SIG-M5 (cell line): ENCODE measurements at places on chromosomes 1 and 21.

GRCh38 chr1:181390410-181391077, 92.8 kb upstream of the CACNA1E start:
- DNase-seq, result no peak

DNA sequence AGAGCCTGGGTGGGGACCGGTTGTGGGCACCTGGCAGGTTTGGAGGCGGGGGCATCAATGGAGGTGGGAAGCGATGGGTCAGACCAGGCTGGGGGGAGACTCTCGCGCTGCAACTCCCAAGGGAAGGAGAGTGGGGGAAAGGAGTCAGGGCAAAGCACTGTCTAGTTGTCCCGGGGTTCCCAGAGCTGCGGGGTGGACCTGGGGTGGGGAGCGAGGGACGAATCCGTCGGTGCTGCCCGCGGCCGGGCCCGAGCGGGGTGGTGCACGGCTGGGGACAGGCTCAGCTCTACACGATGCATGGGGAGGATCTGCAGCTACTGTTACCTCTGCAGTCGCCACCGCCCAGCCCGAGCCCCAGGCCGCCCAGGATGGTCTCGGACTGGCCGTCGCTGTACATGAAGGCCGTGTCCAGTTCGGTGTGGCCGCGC, 427 bp downstream of the AKR7A2 start:
- no peak for DNase-seq

DNA sequence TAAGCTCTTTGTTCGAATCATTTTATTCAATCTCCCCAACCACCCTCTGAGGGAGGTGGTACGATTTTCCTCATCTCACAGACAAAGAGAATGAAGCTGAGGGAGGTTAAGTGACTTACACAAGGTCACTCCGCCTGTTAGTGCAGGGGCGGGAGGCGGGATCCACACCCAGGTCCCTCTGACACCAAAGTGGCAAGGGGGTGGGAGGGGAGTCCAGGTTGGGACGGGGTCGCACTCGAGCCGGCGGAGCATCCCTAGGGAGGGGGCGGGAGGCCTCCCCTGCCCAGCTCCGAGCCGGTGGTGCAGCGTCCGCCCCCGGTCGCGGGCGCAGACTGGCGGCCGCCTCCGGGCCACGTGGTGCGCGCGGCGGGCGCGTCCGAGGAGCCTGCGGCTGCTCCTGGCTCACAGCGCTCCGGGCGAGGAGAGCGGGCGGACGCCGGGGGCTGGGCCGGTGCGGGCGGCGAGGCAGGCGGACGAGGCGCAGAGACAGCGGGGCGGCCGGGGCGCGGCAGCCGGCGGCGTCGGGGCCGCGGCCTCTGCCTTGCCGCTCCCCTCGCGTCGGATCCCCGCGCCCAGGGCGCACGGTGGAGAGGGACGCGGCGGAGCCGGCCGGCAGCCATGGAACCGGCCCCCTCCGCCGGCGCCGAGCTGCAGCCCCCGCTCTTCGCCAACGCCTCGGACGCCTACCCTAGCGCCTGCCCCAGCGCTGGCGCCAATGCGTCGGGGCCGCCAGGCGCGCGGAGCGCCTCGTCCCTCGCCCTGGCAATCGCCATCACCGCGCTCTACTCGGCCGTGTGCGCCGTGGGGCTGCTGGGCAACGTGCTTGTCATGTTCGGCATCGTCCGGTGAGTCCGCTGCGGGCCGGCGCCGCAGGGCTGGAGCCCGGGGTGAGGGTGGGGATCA, at the start of gene OPRD1:
Gene OPRD1 (plus strand): TSS at position 405 of the 903 bp plus-strand sequence. CDS start 214 bp downstream, at position 619.
- DNase-seq, result no peak

DNA sequence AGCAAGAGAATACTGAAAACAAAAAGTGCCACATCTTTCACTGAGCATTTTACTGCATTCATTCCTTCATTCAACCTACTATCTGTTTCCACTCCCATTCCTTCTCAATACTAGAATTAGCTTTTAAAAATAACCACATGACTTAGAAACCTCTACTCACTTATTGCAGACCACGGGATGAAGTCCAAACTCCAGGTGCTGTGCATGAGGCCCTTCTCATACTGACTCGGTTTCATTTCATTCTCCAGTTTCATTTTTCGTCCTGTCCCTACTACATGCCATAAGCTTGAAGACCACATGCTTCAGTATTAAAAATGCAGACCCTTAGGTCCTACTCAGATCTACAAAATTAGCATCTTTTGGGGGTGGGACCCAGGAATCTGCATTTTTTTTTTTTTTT, 2.3 kb upstream of the BACH1 start:
- DNase-seq, result no peak

DNA sequence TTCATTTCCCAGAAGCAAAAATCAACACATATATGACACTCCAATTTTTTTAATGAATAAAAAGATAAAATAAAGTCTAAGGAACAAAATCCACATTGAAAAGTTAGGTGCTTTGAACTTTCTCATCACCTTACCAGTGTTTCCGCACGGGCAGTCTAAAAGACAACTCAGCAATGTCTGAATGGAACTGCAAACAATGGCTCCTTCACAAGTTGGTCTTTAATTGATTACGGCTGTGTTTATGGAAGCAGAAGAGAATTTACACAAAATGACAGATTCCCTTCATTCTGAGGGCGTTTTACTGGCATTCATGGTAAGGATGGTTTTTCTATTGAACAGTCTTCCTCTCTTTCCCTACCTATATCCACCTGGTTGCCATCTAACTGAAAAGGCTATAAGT, 65.0 kb upstream of the RNPC3 start:
- DNase-seq, result no peak

DNA sequence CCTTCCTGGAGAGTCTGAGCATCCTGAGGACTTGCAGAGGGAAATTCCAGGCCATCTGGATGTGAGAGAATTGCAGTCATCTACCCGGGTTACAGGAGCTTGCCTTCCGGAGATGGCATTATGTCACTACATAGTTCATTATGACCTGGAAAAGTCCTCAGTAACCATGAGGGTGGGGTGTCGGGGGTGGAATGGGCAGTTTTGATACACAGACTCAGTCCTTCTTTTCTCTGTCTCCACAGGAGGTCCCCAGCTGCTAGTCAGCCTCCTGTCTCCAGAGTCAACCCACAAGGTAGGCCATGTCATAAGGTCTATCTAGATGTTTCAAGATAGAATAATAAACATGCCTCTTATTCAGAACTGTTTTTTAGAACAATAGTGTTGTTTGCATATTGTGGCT, 268.2 kb upstream of the SGIP1 start:
- DNase-seq, result no peak

DNA sequence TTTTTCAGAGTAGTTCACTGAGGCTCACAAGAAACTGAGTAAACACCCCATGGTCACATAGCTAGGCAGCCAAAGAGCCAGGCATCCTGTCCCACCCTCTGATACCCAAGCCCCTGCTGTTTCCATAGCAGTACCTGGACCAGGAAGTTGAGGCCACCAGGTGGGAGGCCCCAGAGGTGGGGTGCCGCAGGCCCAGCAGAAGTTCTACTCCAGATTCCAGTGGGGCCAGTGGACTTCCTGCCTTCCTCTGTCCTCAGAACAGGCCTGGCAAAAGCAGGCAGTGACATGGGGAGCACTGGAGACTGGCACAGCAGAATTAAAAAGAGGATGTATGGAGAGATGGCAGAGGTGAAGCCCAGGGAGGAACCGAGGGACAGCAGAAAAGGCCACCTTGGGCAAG, 19.0 kb downstream of the FOXO6 start:
- no peak for DNase-seq
